SW 1271 (cell line): ENCODE measurements at places on chromosomes 13 and 19.

- DNase-seq = no peak
Observed at GRCh38 chr13:114167426-114167825, 11.6 kb upstream of the CFAP97D2 start.

- DNase-seq = peak; percentile 69
Observed at GRCh38 chr13:95083758-95084157, 217.5 kb downstream of the ABCC4 start.

GRCh38 chr19:49512970-49513745, 697 bp downstream of the FCGRT start:
- DNase-seq = no peak

DNA sequence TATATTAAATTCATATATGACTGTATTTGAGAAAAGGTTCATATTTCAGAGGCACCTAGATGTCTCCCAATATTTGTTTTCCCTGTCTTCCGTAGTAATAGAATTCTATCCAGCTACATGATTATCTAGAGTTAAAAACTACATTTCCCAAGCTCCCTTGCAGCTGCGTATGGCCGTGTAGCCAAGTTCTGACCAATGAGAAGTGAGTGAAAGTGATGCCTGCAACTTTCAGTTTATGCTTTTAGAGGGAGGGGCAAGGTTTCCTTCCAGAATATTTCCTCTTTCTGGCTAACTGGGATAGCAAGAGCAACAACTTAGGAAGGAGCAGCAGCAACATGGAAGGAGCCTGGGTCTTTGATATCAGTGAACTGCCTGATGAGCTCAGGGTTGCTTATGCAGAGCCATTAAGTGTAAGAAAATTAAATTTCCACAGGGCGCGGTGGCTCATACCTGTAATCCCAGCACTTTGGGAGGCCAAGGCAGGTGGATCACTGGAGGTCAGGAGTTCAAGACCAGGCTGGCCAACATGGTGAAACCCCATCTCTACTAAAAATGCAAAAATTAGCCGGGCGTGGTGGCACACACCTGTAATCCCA, 23.2 kb upstream of the CYP2A13 start:
- peak; percentile 31 for DNase-seq

- DNase-seq = no peak
Observed at GRCh38 chr13:99288089-99288488, 19.1 kb downstream of the GPR183 start.

GRCh38 chr13:46386392-46387063, 524 bp downstream of the RUBCNL start:
- no peak for DNase-seq
